ENCODE measurements at places on chromosomes 12 and 14.

DNA sequence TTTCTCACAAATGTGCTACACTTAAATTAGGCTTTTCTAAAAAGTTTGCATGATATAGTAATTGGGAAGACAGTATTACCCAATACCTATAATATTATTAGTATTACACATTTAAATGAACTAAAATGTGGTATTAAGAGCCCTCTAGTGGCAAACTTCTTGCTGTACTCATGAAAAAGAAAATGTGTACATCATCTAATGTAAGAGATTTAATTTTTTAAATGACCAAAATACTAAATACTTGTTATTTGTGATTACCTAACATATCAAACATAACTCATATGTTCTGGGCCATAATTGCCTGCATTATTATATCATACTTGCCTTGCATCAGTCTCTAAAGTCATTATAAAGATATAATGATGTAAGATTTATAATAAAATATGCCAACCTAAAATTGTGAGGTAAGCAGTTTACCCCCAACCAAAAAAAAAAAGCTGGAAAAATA lies 64.2 kb downstream of the DNAI7 start:
- no peak for DNase-seq

DNA sequence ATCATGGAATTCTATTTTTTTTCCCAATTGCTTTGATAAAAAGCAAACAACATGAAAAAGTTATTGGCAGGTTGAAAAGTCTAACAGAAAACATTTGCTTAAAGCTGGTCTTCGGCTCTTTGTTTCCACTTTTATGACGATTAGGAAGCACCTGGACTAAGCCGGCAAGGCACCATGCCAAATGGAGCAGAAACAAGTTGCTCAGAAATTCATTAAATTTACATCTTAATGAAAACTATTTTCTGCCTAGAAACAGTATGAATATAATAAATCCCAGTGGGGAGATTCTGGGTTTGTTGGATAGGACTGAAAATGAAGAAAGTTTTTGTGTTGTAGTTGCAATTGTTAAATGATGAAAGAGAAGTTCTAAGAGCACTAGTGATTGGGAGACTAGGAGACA lies 51.4 kb upstream of the OR9K2 start:
- DNase-seq, result no peak

DNA sequence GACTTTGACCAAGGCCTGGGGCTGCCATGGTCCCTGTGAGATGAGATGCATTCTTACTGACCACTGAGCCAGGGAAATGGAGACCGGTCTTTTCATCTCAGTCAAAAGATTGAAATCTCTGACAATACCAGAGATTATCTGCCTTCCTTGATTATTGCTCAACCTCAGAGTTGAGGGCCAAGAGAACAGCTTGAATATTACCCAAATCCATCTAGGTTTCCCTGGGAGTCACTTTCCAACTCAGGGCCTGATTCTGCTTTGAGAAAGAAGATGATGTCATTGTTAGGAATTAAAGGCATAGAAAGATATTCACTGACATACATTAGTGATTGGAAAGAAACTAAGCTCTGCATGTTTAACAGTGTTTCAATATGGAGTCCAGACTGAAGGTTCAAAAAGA lies 515.9 kb upstream of the TBX3 start:
- DNase-seq, result peak; percentile 17

GRCh38 chr12:29769162-29769858 lies 14.4 kb downstream of the TMTC1 start:
- peak; percentile 63 for DNase-seq

DNA sequence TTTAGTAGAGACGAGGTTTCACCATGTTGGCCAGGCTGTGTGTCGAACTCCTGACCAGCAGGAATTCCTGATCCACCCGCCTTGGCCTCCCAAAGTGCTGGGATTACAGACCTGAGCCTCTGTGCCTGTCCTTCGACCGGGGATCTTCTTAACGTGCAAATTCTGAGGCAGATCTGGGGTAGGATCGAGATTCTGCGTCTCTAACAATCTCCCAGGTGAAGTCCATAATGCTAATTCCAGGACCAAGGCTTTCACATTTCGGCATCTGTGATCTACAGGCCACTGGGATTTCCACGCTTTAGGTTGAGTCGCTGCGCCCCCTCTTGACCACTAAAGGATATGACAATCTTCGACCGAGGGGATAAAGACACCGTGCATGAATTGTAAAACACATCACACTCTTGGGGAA lies 24.8 kb downstream of the FOS start:
- no peak for DNase-seq

- DNase-seq, result no peak
These were observed 3.2 kb downstream of the AGAP2 start for GRCh38 chr12:57735198-57735855.
